GM23338 (cell line): ENCODE measurements at places on chromosomes 7 and 10. TPM values are rescaled to one million over a fixed set of nuclear protein-coding genes. Genes with fewer than 3 reads are reported as not detected.

- no peak for DNase-seq
These were observed 35.7 kb downstream of the PPP1R9A start for GRCh38 chr7:94943134-94943533.

SUGCT gene
- 2.1 and 5.6 TPM in 2 replicates for total RNA-seq

GRCh38 chr7:30931929-30932540 lies 20.4 kb downstream of the AQP1 start:
- DNase-seq, result no peak

TRPV5 gene
- not detected in 2 replicates for total RNA-seq

DNA sequence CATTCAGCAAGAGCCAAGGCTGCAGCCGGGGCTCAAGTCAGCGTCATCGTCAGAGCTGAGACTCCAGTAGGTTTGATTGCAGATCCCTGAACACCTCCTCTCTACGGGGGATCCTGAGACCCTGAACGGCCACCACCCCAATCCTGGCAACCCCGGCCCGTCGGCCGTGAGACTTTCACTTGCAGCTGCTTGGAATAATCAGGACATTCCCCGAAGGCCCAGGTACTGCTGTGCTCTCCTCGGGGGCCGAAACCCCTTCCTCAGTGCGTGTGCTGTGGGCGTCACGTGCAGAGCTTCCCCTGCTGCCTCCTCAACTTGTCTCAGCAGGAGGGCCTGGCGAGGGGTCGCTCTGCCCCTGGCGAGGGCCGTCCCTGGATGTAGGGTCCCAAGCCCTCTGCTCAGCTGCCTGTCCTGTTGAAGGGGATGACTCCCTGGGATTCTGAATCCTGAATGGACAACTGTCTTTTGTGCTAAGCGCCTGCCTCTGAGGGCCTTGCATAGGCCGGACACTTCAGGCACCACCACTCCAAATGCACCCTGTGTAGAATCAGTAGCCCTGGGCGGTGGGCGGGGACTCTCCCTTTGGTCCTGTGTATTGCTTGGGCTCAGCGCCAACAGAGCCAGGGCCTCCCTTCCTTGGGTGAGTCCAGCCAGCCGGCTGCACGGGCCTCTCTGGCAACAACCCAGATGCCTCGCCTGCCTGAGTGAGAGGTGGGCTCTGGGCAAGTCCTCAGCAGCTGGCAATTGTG lies 63.8 kb upstream of the EBF3 start:
- DNase-seq, result no peak

GRCh38 chr7:71706597-71706975 lies 574.6 kb downstream of the GALNT17 start:
- no peak for DNase-seq

GRCh38 chr7:39735903-39736302 lies 112.5 kb downstream of the RALA start:
- no peak for DNase-seq

- no peak for DNase-seq
These were observed 149.5 kb upstream of the LRGUK start for GRCh38 chr7:133977409-133978274.

DNA sequence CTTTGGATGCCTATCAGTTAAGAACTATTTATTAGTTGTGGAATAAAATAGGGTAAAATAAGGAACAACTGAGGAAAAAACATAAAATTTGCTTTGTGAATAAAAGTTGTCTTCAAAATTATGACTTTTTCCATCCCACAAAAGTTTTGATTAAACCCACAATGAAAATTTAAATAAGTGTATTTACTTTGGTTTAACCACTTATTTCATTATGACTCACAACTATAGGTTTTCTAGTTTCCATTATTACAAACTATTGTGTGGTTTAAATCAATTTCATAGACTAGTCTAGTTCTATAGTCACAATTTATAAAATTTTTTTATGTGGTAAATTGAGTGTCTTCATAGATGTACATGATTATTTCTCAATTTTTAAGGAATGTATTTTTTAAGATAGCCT lies 116.6 kb downstream of the EGFR start:
- DNase-seq, result no peak

GAD2 gene
- 0.56 and 5.6 TPM in 2 replicates for total RNA-seq

DNA sequence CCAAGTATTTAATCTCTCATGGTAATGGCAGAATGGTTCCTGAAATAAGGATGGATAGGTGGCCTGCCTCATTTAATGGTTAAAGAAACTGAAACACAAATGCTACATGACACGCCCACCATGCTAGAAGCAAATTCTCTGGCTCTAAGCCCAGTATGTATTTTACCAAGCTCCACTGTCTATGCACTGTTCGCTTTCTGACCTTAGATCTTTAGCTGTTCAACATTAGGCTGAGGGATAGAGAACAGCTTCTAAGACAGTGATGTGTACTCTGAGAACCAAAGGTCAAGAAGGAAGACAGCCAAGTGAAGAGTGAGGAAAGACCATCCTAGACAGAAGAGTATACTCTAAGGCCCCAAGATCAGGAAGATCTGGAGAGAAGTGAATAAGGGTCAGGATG lies 26.6 kb downstream of the FAM3C start:
- DNase-seq, result no peak

HOXA9 gene
- total RNA-seq, result not detected in 2 replicates

DNA sequence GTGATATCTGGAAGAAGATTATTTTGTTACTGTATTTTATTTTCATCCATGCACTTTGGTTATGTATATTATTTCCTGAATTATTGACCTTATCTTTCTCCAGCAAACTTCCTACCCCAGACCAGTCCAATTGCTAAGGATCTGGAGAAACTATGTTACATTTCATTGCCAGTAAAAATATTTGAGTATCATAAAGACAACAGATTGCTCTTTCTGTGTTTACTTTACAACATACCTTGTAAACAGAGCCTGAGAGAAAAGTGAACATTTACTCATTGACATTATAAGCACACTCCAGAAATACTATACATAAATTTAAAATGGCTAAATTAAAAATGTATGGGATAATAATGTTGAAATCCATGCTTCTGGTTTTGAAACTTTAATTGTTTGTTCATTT lies 186.2 kb upstream of the FAM3C start:
- no peak for DNase-seq

- DNase-seq, result no peak
These were observed 69.9 kb upstream of the ADARB2 start for GRCh38 chr10:1807196-1807595.

GRCh38 chr10:96270571-96270970 lies 798 bp downstream of the BLNK start:
- no peak for DNase-seq

LRRC18 gene
- not detected in 2 replicates for total RNA-seq

ANKRD61 gene
- 0.42 and 0.70 TPM in 2 replicates for total RNA-seq

HYCC1 gene
- 175 and 181 TPM in 2 replicates for total RNA-seq

PCDH15 gene
- 0.31 and 0.66 TPM in 2 replicates for total RNA-seq

- no peak for DNase-seq
These were observed 491.8 kb upstream of the FOXK1 start for GRCh38 chr7:4190010-4190981.

DNA sequence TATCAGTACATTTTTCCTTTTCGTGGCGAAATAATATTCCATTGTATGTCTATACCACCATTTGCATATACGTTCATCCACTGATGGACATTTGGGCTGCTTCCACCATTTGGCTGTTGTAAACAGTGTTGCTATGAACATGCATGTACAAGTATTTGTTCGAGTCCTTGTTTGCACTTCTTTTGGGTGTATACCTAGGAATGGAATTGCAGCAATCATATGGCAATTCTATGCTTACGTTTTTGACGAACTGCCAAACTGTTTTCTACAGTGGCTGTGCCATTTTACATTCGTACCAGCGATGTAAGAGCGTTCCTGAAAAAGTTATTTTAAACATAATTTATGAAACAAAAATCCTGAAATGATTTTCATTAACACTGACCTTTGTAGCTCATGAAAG lies 79.5 kb downstream of the HIPK2 start:
- DNase-seq, result no peak

- peak; percentile 48 for DNase-seq
These were observed 32.9 kb upstream of the UTF1 start for GRCh38 chr10:133196936-133197758.

GRCh38 chr10:76350583-76350982 lies 919.2 kb downstream of the LRMDA start:
- DNase-seq, result no peak

RNF148 gene
- total RNA-seq, result 0.23 and 2.2 TPM in 2 replicates

STK31 gene
- 0.31 and 0.43 TPM in 2 replicates for total RNA-seq

ZMIZ1 gene
- total RNA-seq, result 25.9 and 30.9 TPM in 2 replicates

- DNase-seq, result peak; percentile 33
These were observed 24.6 kb upstream of the INMT start for GRCh38 chr7:30727061-30727945.

DNA sequence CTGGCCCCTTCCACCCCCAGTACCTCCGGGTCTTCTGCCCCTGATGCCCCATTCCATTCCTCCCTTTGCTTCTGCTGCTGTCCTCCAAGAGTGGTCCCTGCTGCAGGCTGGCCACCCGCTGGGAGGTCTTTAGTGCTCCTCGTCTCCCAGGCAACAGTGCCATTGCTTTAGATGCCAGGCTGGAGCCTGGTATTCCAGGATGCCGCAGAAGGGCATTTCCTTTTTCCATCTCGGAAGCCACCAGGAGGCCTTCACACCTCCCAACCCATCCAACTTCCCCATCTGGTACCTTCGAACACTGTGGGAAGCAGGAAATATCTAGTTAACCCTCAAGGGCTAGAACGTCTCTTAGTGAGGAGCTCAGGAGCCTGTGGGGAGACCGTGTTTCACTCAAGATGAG lies 92.9 kb upstream of the DUSP5 start:
- no peak for DNase-seq
